ENCODE measurements at places on chromosomes 5 and 9.

DNA sequence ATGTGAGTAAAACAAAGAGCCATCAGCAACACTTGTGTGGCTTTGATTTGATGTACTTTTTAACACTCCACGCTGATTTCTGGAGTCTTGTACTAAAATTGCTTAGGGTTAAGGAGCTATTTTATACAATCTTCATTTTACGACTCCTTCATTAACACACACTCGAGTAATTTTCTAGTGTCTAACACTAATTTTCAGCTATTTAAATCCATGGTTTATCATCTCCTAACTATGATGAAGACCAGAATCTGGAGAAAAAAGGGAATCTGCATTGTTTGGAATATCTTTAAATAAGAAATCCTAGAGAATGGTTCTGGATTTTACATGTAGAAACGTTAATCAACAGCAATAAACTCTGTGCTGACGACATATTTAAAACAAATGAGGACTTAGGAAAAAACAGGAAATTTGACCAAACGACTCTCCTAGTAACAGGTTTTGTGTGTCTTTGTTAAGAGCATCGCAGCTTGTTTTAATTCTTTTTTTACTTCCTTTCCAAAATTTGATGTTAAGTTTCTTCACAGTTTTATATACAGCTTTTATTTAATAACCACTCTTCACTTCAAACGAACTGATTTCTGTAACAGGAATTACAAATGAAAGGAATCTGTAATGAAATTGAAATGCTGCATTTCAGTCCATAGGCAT is 138.5 kb downstream of the AOPEP start:
- no peak for DNase-seq

DNA sequence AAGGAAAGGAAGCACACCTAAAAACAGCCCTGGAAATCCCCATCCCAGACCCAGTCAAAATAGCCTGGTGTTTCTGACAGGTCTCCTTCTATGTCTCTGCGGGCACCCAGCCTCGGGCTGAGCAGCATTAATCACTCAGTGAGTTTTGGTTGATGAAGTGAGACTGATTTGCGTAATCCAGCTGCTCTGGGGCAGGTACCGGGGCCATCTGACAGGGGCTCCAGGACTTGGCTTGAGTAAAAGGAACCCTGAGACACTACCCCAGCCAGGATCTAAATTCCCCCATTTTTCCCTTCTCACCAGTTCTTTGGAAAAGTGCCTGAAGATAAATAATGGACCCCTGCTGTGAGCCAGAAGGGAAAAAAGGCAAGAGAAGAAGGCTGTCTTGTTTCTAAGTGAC is 596 bp downstream of the SLC28A3 start:
- no peak for DNase-seq

DNA sequence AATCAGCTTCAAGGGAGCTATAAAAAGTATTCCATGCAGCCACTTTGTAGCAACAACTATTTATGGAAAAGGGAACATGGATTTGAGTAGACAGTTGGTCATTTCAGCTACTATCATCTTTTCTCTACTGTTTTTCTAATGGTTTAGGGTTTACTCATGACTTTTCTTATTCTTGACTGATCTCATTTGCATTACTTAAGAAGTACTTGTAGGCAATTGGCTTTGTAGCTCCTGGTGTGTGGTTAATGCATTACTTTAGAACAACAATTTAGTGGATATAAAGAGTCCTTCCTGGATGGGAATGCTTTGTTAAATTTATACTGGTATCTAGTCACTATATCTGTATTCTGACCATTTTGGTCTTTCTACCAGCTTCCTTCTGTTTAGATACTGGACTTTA is 59.8 kb upstream of the NTRK2 start:
- DNase-seq: no peak

DNA sequence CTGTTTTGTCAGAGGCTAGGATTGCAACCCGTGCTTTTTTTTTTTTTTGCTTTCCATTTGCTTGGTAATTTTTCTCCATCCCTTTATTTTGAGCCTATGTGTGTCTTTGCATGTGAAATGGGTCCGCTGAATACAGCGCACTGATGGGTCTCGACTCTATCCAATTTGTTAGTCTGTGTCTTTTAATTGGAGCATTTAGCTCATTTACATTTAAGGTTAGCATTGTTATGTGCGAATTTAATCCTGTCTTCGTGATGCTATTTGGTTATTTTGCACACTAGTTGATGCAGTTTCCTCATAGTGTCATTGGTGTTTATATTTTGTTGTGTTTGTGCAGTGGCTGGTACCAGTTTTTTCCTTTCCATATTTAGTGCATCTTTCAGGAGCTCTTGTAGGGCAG is 36.2 kb upstream of the TAF11L2 start:
- no peak for DNase-seq

GRCh38 chr5:33482335-33482734 is 41.6 kb downstream of the TARS1 start:
- no peak for DNase-seq

DNA sequence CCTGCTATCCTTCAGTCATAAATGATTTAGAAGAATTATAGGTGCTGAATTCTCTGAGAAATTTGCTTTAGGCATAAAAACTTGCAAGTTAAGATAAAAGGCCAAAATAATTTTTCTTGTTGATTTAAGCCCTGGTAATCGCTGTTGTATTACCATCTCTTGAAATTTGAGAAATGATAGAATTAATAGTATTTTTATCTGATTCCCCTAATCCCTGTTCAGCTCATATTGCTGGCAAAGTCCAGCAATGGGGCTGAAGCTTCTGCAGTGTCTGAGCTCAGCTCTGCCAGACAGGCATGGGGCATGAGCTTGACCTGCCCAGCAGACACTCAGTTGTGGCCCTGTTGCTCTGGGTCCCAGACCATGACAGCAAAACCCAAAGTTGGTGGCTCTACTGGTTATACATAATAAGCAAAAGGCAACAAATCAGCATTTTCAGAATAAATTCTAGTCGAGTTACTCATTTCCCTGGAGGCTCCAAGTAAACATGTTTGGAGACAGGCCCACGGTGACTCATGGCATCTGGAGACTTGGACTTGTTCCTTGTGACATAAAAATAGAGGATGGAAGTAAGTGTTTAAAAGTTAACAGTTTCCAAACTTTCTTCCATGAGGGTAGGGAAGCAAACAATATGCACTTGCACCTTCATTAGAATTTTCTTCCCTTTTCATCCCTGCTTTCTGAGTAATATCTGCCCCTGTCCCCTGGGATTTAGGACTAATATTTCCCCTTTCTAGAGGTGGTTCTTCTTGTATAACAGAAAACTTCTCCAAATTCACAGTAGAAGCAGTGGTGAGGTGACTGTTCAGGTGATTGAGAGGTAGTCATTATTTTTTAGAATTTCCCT is 60.2 kb upstream of the SLC2A8 start:
- DNase-seq: peak; percentile 75

DNA sequence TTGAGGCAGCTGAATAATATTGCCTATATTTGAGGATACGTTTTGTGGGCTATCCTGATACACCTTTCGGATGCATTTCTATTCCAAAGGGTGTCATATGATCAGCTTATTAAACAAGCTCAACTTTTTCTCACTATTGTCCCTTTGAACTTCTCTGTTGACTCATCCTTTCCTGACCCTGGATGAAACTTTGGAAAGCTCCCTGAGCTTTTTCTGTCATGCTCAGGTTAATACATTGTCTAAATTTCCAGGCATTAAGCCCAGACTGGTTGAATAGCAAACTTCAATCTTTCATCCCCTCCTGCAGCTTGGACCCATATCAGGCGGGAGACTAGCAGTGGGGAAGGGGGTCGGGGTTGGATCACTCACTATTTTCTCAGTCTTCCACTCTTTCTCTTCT is 104.9 kb upstream of the PTPN3 start:
- DNase-seq: no peak

- no peak for DNase-seq
Observed at GRCh38 chr5:10355071-10355889, 1.8 kb downstream of the MARCHF6 start.

- no peak for DNase-seq
Observed at GRCh38 chr5:38598296-38598993, 42.0 kb upstream of the LIFR start.

DNA sequence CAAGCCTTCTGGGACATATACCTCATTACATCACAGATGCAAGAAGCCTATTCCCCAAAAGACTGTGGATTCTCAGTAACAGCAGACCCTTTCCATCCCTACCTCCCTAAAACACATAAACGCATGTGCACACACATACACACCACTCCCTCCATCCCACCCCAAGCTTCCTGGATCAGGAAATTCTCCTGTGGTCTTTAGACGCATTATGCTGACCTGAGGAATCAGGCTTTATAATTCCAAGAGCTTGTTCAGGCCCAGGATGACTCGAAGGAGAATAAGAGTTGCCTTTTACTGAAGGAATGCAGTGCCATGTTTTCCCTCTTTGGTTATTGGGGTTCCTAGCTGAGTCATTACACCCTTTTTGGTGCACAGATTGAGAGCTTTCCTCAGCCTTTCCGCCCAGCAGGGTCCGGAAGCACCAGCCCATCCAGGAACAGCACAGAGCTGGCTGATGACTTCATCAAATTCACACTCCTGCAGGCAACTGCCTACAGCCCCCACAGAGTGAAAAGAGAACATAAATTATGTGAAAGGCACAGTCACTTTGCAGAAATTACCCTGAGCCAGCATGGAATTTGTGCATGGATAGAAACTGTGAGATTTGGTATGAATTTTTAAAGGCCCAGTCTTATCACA is 385.0 kb upstream of the TRPC7 start:
- no peak for DNase-seq

DNA sequence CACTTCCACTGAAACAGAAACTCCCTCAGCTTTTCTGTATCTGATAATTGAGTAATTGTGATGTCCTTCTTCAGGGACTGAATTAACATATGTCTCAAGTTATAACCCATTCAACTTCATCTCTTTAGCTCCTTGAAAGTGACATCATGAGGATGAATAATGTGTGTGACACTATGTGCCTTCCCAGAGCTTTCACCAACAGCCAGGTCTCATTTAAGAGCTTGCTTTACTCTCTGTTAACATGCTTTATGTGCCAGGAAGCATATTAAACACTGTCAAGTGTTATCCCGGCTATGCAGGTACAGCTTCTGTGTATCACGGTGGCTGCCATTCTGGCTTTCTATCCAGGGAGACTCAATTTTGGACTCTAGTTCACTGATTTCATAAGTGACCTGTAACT is 799.9 kb downstream of the CDH12 start:
- no peak for DNase-seq

DNA sequence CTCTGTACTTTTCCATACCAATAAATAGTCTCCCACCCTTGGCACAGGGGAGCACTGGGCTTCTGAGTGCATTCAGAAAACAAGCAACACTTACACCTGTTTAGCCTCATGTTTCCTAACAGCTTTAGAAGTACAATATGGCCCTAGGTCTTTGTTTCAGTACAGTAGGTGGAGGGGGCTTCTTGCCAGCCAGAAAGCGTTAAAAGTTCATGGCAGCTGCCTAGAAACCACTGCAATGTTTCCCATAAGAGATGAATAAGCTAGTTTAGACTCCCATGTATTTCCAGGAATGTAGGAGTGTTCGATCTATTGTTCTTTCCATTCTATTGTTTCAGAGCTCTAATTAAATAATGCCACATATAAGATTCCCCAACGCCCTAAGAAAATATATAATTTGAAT is 444.8 kb downstream of the ARHGEF28 start:
- DNase-seq: no peak

DNA sequence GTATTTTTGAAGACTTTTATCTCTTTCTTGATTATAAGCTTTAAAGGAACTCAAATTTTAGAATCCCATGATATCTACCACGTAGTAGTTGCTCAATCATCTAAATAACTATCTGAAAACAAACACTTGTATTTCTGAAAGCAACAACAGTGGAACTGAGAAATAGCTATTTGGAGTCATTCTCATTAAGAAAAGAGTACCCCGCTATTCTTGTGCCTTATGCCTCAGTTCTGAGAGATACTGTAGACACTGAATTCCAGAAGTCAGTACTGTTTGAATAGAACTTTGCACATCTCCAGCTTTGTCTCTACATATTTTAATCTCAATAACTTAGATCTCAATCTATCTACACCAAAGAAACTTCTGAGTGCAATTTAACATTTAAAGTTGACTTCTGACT is 11.4 kb downstream of the CHD1 start:
- no peak for DNase-seq

DNA sequence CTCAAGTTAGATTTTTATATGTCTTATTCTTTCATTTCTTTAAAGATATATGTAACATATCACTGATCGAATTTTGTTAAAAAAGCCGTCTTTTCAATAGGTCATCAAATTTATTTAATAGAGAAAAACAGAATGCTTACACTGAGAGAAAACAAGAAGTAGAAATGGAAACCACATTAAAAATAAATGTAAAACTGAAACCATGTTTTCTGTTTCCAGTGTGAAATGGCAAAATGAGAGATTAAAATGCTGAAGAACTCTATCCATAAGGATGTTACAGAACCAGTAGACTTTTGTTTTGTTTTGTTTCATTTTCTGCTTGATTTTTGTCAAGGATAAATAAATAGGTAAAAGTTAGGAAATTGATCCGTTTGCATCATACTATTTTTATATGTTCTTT is 210.1 kb downstream of the PRDM9 start:
- no peak for DNase-seq

- no peak for DNase-seq
Observed at GRCh38 chr5:5523066-5523505, 100.6 kb downstream of the ICE1 start.

DNA sequence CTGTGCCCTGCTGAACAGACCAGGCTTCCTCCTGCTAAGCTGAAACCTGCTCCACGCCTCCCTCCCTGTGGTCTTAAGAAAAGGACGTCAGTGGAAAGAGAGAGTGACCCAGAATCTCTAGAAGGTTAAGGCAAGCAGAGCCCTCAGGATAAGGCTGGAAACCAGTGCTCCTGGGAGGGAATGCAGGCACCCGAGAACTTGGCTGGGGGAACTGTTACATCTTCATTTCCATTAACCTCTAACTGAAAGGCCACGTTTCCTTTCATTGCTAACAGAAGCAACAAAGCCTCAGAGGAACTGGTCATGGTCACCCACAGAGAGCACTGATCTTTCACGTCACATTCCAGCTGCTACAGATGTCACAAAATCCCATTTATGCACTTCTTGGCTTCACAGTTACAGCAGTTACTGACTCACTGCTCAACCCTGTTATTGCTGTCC is 26.1 kb upstream of the AKNA start:
- DNase-seq: no peak

DNA sequence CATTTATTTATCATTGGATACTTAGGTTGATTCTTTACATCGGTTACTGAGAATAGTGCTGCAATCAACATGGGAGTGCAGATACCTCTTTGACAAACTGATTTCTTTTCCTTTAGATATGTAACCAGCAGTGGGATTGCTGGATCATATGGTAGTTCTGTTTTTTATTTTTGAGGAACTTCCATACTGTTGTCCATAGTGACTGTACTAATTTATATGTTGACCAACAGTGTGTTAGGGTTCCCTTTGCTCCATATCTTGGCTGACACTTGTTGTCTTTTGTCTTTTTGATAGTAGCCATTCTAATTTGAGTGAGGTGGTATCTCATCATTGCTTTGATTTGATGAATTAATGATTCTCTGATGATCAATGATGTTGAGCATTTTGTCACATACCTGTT is 137.3 kb upstream of the PITX1 start:
- no peak for DNase-seq

DNA sequence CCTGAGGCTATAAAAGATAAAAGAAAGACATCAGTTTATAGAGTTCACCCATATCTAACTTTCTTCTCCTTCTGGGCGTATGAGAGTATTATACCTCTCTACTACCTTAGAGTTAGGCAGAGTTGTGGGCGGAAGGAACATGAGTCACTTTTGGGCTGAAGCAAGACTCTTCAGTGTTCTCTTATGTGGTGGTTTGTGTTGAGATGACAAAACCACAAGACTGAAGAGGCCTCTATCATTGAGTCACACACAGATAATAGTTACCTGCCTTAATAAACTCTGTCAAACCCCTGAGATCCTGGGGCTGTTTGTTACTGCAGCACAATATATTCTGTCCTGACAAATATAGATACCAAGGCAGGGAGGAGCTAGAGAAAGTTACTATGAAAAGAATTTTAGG is 184.2 kb downstream of the EFNA5 start:
- peak; percentile 54 for DNase-seq
